ENCODE measurements at places on chromosomes 12 and 14.

DNA sequence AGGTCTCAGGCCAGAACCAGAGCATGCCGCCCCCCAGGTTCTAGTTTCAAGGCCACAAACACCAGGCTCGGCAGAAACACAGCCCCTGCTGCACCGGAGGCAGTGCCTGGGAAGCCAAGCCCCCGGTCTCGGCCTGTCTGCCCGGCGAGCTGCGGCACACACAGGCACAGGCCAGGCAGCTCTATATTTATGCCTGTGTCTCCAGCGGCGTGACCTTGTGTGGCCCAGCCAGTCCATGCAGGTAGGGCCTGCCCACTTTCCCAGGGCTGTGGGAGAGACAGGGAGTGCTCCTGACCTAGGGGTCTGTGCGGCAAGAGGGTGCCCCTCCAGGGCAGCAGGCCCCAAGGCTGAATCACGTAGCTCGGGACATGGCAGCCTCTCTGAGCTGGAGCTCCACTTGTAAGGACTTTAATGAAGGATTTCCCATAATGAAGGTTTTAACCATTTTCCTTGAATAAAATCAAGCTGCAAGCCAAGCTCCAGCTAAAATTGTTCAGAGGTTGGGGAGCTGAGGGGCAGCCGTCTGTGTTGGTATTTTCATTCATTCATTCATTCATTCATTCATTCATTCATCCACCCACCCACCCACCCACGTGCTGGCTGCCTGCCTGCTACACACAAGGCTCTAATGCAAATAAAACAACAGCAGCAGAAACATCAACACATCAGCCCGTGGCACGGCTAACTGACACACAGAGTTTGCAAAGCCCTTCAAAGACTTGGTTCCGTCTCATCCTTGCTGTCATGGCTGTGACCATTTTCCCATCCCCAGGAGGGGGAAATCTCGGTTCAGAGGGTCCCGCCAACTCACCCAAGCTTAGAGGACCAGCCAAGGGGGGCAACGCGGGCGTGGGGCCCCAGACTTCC is 92.0 kb downstream of the RFLNA start:
- DNase-seq, result no peak

GRCh38 chr12:102549691-102550090 is 69.3 kb upstream of the IGF1 start:
- no peak for DNase-seq

DNA sequence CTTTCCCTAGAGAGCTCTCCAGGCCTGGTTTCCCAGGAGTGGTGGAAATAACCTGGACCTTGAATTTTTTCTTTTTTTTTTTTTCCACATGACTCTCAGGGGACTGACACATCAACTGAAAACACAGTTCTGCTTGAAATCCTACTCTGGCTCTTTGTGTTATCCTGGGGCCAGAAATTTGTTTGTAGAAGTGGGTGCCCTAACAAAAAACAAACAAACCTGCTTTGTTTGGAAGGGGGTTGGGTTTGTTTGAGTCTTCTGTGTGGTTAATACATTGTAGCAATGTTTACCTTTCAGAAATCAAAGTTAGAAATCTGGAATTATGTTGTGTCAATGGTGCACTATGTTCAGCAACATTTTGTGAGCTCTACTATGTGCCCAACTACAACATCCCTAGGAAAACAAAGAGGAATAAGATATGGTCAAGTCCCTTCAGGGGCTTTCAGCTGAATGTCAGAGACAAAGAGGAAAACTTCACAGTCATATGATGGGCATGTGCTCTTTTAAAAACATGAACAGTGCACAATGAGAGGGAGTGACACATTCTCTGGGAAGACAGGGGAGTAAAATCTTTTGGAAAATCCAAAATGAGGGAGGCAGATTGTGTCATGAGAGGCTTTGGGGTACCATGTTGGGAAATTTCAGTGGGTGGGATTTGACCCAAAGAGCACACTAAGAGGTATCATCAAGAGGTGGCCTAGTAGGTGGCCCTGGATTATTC is 1.5 kb upstream of the IGF1 start:
- DNase-seq, result no peak

- DNase-seq, result no peak
Observed at GRCh38 chr12:3809357-3810015, 56.6 kb upstream of the CRACR2A start.

DNA sequence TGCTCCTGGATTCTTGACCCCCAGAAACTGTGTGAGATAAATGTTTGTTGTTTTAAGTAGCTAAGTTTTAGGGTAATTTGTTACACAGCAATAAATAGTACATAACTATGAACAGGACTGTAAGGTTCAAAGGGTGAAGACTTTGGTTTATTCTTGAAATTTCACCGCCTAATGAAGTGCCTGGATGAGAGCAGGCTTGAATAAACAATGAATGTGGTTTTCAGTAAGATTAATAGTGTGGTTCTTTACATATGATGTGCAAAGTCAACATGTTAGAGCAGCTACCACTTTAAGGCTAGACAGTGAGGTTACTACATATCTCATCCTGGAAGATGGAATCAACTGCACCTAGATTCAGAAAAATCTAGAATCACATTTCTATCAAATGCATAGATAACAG is 145.2 kb upstream of the BTG1 start:
- no peak for DNase-seq

DNA sequence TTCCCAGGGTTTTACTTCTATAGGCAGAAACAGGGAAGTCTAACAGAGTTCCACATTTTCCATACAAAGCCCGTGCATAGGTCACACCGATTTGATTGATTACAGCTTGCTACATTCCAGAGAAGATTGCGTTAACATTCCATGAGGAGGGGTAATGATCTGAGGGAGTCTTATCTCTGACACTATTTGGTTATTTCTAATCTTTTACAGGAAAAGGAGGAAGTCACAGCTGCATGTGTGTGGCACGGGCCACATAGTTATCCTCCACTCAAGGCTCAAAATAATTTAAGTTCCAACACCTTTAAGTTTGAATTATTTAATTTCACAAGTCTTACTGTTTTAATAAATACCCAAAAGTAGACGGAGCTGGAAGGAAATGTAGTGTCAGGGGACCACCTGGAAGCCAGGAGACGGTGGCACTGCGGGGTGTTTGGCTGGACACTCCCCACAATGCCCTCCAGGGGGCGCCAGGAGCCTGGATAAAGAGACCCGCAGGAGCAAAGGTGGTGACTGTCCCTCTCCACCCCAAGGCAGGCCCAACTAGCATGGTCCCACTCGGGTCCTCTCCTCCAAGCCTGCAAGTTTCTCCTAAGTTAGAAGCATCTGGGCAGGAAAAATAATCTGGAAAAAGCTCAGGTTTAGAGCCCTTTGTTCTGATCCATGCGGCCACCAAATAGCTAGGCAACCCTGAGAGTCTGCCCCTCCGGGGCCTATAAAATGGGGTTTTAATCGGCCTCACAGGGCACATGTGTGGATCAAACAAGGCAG is 20.2 kb downstream of the KRT8 start:
- peak; percentile 77 for DNase-seq
